ENCODE measurements at places on chromosomes 5 and 9.

DNA sequence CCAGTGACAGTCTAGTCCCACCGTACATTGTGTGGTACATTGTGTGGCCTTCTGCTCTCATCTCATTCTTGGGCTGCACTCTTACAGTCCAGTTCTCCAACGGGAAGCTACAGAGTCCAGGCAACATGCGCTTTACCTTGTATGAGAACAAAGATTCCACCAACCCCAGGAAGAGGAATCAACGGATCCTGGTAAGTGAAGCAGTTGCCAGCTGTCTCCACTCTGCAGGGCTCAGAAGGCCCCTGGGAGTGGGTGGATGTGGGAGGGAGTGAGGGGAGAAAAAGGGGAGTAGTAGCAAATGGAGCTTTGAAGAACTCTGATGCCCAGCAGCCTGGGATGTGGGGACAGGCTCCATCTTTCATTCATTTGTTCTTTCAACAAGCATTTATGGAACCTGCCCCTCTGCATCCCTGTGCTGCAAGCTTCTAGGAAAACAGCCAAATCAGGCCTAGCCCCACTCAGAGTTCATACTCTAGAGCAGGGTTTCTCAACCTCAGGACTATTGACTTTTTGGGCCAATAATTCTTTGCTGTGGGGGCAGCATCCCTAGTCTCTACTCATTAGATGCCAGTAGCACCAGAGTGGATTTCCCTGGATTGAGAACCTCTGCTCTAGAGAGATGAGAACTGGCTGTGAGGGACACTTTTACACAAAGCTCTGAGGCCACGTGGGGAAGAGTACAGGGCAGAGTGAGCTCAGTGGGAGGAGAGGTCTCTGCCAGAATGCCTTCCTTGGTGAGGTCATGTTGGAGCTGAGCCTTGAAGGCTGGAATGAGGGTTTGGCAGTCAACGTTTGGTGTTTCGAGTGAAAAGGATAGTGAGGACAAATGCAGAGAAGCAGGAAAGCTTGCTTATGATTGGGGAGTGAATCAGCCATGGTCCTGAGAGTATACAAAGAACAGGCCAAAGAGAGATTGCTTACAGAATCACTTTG lies 1.1 kb downstream of the POLR1E start:
- DNase-seq = no peak

GRCh38 chr5:138336952-138337684 lies 948 bp upstream of the FAM53C start:
- DNase-seq = peak; percentile 83

GRCh38 chr9:72509635-72510034 lies 11.8 kb upstream of the TMC1 start:
- DNase-seq = no peak

DNA sequence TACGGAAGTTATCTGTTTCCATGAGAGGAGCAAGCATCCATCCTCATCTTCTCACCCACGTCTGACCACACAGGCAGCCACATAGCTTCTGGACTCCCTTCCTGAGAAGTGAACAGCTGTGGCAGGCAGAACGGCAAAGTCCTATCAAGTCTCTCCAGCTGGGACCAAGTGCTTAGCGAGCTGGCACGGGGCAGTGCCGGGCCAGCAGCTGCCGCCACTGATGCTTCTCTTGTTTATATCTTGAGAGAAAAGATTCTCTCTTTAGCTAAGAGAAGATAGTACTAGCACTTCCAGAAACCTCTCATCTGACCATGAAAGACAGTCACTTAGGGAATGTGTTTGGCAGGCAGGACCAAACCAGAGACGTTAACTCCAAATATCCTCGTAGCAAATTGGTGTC lies 37.2 kb downstream of the PLAC8L1 start:
- DNase-seq = no peak

- no peak for DNase-seq
Observed at GRCh38 chr5:169085636-169086035, 215.3 kb downstream of the SLIT3 start.

GRCh38 chr9:16294133-16294770 lies 576.2 kb downstream of the BNC2 start:
- DNase-seq = no peak

GRCh38 chr9:114090798-114091197 lies 8.3 kb downstream of the KIF12 start:
- no peak for DNase-seq

- DNase-seq = no peak
Observed at GRCh38 chr5:26649000-26649399, 389.4 kb downstream of the CDH9 start.

DNA sequence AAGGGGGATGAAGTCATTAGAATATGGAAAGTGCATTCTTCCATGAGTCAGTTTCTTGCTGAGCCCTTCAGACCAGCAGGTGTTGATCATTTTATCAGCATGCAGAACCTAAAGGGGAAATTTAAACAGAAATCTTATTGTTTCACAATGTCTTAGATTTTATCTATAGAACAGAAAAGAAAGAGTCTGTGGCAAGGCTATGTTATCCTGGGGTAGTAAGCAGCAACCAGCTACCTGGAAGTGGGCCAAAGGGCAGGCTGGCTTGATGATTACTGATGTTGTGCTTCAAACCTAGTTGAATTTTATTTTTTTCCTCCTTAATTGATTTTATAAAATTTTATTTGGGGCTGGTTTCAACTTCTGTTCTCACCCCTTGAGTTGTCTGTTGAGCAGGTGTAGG lies 101.5 kb downstream of the LRRC70 start:
- no peak for DNase-seq

DNA sequence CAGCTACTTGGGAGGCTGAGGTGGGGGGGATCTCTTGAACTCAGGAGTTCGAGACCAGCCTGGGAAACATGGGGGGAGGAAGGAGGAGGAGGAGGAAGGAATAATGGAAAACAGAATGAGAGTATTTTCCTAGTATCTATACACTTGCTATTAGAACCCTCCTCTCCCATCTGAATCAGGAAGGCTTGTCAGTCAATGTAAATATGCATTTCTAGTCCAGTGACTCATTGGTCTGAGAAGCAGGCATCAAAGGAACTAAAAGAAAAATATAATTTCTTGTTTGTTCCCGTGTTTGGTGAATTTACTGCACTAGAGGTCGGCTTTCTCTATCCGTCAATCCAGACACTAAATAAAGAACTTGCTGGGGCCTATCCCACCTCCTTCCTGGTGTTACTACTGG lies 88.6 kb downstream of the AGTPBP1 start:
- no peak for DNase-seq

DNA sequence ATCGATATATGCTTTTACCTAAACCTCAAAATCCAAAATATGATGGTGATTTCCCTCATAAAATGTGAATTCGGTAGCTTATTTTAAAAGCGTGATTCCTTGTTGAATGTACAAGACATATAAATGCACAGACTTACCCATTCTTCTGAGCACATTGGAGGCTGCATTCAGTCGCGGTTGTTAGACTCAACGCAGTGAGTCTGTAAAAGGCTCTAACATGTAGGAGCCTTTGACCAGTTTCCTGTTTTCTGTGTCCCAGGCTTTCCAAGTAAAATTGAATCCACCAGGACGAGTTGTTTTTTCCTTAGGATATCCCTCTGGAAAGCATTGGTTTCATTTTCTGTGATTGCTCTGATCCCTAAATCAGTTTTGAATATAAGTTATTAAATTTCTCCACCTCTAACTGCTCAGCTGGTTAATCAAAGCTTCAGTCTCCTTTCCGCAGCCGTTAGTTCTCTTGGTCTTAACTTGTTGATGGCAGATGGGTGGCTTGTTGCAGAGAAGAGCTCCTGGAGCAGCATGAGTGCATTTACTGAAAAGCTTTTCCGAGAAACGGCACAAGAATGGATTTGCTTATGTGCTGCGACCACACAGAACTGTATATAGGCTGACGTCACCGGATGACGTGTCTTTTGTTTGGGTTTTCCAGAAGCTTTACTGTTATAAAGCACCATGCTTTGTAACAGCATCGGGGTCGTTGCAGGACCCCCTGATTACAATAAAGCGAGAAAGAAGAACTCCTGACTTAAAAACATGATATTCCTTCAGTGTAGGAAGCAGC lies at the start of gene LRRTM2:
TSS of gene LRRTM2 (minus strand) at position 565 of the 781 bp plus-strand sequence. CDS start at position 141, 424 bp downstream.
- DNase-seq = no peak

- no peak for DNase-seq
Observed at GRCh38 chr5:132774896-132775295, 2.1 kb downstream of the SEPTIN8 start.

DNA sequence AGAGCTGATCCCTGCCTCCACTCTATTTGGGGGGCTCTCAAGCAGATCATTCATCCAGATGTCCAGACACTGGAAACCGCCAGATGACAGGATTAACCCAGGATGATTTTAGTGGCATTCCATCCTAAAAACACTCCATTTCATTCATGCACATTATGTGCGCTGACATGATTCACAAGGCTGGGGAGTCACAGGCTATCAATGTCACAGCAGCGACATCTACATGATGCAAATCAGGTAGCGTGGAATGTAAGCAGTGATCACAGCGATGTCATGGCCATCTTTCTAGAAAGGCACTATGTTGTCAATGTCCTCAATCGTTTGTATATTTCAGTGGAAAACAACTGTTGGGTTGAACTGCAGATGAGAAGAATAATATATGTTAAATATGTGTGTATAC lies 331.5 kb upstream of the MSX2 start:
- no peak for DNase-seq

- no peak for DNase-seq
Observed at GRCh38 chr9:78994471-78994870, 577.3 kb upstream of the TLE4 start.

GRCh38 chr9:4430432-4431261 lies 59.6 kb upstream of the SLC1A1 start:
- DNase-seq = no peak

DNA sequence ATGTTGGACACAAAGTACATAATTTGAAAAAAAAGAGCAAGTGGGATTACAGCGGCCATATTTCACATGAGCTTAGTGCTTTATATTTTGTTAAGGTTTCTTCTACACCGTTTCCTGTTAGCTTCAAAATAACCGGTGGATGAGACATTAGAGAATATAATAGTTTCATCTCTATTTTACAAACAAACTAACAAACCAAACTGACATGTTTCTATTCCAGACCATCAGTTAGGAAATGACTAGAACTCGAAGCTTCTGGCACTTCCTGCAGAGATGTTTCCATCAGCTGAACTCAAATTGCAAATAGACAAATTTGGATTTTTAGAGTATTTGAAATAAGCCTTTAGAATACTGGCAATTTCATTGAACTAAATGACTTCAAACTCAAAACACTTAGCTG lies 86.5 kb downstream of the MTRR start:
- no peak for DNase-seq

GRCh38 chr9:136364942-136365774 lies 1.6 kb upstream of the DNLZ start:
- no peak for DNase-seq

DNA sequence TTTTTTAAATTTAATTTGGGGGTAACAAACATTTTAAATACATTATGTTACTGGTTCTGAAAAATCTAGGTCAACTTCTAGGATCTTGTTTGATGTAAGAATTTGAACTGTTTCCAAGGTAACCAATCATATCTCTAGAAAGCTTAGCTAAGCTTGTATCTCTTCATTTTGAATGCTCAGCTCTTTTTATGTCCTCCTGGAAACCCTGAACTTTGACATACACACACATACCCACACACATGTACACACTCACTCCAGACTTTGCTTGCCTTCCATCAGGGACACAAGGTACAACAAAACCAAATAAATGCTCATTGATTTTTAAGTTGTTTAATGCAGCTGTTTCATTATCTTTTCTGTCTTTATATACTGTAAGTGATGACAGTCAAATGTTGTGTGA lies 178.5 kb downstream of the RAB3C start:
- no peak for DNase-seq

GRCh38 chr9:27047136-27047535 lies 41.7 kb upstream of the LRRC19 start:
- no peak for DNase-seq

- DNase-seq = no peak
Observed at GRCh38 chr9:112337547-112337946, 4.1 kb upstream of the PTBP3 start.

DNA sequence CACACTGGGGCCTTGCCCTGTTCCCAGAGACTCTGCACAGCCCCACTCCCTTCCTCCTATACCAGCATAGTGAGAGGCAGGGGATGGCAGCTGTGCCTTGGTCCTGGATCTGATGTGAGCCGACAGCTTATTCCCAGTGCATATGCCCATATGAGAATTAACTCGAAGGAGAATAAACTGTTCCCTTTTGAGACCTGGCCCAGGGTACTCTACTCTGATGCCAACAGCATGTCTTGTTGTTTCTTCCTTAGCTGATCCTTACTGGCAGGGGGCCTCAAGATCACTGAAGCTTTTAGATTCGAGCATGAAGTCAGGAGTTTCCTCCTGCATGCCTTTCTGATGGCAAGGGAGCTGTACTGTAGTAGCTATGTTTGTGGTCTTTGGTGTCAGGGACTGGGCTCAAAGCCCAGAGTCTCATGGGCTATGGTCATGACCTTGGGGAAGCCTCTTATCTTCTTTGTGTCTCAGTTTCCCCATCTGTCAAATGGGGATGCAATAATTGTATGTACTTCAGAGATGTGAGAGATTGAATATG lies 57.1 kb downstream of the DOCK2 start:
- DNase-seq = no peak

GRCh38 chr5:160548949-160549645 lies 127.4 kb downstream of the PTTG1 start:
- no peak for DNase-seq

GRCh38 chr5:90562341-90562740 lies 3.7 kb downstream of the ADGRV1 start:
- DNase-seq = no peak

- DNase-seq = no peak
Observed at GRCh38 chr5:52818360-52818759, 30.6 kb downstream of the ITGA1 start.

- DNase-seq = no peak
Observed at GRCh38 chr5:65191554-65192135, 290.1 kb downstream of the ADAMTS6 start.

DNA sequence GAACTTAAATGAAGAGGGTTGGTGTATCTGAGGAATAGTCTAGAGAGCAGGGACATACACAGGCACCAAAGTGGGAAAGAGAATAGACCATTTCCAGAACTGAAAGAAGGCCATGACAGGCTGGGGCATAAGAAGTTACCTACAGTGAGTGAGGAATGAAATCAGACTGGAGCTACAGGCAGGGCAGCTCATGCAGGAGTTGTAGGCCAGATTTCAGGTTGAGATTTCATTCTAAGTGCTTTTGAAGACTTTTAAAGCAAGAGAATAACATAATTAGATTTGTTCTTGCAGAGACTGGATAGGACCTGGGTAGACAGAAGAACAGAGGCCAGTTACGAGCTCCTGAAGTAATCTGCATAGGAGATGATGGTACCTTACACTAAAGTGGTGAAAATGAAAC lies 280.8 kb downstream of the KIAA0825 start:
- no peak for DNase-seq
